ENCODE measurements at places on chromosomes 5 and 9.

GRCh38 chr5:118606940-118607339 lies 381.4 kb downstream of the DTWD2 start:
- DNase-seq: no peak

DNA sequence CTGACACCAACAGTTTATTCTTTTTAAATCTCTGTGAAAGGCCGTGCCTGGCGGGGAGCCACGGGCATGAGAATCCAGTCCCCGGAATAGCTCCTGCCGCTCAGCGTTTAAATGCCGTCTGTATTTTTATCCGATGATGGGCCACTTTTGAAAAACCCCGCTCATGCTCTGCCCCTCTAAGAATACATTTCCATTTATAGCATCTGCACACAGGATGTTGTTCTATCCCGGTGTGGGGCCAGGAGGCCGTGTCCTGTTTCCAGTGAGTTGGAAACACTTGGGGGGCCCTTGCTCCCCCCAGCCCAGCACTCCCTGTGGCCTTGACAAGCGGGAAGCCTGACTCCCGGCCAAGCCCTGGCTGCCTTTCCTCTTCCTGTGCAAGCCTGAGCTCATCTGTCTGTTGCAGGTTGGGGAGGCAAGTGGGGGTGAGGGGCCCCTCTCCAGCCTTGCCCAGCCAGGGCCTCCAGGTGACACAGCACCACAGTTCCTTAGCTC lies 39.0 kb downstream of the ERGIC1 start:
- DNase-seq: no peak

DNA sequence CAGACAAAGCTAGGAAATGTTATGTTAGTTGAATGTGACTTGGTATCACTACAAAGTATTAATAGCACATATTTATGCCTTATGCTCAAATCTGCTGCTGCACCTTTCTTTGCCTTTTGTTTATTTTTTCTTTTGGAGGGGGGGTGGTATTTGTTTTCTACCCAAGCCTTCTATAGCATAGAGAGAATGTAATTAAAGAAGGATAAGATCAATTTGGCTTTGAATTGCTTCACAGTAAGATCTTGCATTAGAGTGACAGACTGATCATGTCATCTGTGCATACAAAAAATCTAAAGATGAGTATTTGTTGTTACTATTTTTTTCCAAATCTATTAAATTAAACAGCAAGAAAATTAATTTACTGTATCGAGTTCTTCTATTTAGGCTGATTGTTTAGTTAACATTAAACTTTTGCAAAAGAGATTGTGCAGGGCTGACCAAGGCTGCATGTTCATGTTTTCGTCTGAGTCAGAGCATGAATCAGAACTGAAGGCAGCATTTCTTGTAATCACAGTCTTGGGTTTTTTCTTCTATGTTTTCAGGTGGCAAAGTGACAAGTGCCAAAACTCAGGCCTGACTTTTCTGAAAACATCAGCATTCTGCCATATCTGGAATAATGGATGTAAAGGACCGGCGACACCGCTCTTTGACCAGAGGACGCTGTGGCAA lies 1007.1 kb upstream of the WWC1 start:
- no peak for DNase-seq

- no peak for DNase-seq
Observed at GRCh38 chr9:18849270-18849669, 183.7 kb downstream of the SAXO1 start.

DNA sequence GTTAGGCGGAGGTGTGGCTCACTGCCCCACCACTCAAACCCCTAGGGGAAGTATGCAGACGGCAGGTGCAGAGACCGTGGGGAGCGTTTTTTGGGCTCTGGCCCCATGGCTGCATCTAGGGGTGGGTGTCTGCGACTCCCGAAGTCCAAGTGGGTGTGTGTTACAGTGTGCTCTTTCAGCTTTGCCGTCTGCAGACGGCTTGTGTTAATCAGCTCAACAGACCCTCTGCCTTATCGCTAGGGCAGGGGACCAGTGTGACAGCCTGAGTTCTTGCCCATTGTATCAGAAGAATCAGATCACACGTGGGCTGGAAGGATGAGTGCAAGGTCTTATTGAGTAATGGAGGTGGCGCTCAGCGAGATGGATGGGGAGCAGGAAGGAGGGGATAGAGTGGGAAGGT lies 162.8 kb downstream of the ENC1 start:
- no peak for DNase-seq

DNA sequence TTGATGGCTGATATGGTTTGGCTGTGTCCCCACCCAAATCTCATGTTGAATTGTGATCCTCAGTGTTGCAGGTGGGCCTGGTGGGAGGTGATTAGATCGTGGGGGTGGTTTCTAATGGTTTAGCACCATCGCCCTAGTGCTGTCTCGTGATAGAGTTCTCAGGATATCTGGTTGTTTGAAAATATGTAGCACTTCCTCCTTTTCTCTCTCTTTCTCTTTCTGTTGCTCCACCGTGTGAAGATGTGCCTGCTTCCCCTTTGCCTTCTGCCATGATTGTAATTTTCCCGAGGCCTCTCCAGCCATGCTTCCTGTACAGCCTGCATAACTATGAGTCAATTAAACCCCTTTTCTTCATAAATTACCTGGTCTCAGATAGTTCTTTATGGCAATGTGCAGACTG lies 111.6 kb downstream of the SREK1 start:
- DNase-seq: no peak

GRCh38 chr9:20844916-20845315 lies 160.9 kb downstream of the FOCAD start:
- no peak for DNase-seq

- DNase-seq: no peak
Observed at GRCh38 chr5:174601946-174602345, 122.4 kb upstream of the MSX2 start.

DNA sequence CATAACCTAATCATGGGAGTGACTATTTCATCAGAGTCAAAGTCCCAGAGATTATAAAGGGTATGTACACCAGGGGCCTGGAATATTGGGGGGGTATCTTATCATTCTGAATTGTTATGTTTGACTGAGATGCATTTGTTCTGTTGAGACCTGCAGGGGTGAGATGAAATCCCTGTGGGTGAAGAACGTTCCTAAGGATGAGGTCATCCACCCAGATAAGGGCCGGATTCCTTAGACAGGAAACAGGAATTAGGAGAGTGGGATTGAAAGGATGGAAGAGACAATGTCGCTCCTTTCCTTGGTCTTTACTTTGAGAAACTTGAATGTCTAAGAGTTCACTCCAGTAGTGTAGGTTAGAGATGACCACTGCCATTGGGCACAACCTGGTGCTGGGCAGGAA lies 54.7 kb downstream of the GAS1 start:
- no peak for DNase-seq

GRCh38 chr9:132615774-132616173 lies 33.4 kb downstream of the BARHL1 start:
- DNase-seq: no peak

DNA sequence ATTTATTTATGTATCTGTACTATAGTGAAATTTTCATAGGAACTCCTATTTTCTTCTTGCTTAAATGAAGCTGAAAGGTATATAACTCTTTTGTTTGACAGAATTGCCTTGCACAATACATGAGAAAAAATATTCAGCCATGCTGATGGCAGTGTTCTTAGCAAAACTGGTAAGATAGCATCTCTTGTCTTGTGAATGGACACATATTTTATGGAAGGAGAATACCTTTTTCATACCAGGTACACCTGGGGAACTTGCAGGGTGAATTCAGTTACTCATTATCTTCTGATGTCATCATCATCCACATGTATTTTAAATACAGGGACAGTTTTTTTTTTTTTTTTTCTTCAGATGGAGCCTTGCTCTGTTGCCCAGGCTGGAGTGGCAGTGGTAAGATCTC lies 49.4 kb downstream of the MAMDC2 start:
- DNase-seq: no peak

DNA sequence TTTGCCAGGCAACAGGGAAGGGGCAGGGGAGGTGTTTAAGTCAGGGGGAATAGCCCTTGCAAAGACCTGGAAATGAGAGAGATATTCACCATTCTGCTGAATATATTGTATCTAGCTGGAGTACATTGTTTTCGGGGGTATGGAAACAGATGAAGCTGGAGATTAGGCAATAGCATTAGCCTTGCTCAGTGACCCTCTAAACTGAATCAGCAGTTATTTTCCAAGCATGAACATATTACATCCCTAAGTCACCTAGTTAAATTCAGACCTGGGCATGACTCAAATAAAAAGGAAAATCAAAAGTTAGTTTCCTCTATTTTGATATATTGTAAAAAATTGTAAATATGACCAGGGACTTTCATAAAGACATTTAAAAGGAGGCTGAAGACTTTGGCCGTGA lies 544.6 kb upstream of the TRPC7 start:
- DNase-seq: no peak

GRCh38 chr9:2621722-2622460 lies at the start of gene VLDLR:
Gene VLDLR, plus strand, starts transcription at chr9:2621787. Its CDS starts 403 bp downstream, at chr9:2622190.
- peak; percentile 24 for DNase-seq

- no peak for DNase-seq
Observed at GRCh38 chr9:89886281-89886700, 281.5 kb downstream of the GADD45G start.

GRCh38 chr9:125558453-125559092 lies 148.4 kb downstream of the MAPKAP1 start:
- DNase-seq: peak; percentile 42
